ENCODE measurements at places on chromosomes 3 and 15.

DNA sequence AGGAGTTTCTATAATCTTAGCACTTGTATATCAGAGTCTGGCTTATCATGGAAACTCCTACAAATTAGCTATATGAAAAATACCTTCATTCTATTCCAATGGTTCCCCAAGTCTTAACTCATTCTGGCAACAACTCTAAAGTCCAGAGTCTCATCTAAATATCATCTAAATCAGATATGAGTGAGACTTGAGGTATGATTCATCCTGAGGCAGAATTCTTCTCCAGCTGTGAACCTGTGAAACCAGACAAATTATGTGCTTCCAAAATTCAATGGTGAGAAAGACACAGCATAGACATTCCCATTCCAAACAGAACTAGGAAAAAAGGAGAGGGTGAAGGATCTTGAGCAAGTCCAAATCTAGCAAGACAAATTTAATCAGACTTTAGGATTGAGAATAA lies 138.8 kb downstream of the THRB start:
- DNase-seq: no peak

DNA sequence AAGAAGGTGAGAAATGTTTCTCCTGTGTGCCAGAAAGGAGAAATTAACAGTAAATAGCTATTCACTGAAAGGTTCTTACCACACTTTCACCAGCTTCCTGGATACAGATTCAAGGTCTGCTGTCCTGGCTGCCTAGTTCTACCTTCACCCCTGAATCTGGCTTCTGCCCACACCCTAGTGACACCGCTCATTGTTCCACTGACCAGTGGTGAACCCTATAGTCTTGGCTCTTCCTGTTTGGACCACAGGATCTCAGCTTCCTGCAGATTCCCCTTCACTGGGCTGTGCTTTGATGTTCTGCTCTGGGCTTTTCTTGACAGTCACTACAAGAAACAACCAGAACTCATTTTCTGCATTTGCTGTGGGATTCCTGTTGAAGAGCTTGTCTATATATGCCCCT lies 250.0 kb downstream of the XXYLT1 start:
- no peak for DNase-seq

- no peak for DNase-seq
Observed at GRCh38 chr3:84963137-84963536, 4.3 kb downstream of the CADM2 start.

- no peak for DNase-seq
Observed at GRCh38 chr3:75396316-75396802, 267.8 kb upstream of the FRG2C start.

DNA sequence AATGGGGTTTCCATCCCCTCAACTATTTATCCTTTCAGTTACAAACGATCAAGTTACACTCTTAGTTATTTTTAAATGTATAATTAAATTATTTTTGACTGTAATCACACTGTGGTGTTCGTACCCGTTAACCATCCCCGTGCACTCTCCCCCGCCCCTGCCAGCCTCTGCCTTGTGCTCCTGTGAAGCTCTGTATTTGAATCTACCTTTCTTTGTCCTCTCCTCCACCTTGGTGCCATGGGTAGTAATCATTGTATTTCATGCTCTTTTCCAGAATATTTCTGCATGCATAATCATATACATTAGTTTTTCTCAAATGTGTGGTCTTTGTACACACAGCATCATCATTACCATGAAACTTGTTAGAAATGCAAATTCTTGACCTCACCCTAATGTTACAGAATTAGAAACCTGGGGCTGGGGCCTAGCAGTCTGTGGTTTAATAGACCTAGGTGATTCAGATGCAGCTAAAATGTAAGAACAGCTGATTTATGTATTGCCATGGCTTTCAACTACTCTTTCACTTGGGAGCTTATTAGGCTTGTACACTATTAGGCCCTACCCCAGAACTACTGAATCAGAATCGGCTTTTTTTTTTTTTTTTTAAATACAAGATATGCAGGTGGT lies 91.5 kb downstream of the STT3B start:
- no peak for DNase-seq

DNA sequence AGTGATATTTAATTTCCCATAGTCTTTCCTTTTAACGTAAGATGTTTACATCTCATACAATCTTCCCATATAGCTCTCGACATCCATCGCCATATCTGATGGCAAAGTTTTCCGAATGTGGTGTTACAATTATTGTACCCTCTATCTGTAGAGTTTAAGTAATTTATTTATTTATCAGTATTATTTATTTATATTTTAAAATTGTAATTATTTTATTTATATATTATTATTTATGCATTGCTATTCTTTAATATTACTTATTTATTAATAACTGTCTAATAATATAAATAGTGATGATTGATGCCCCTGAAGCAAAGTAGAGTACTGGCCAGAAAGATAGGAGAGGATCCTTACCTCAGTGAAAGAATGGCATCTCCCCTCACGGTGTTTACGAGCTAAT lies 812.9 kb downstream of the VGLL3 start:
- no peak for DNase-seq
